ENCODE measurements at places on chromosomes 12 and 14.

GRCh38 chr14:56196274-56196673 is 78.1 kb downstream of the PELI2 start:
- DNase-seq = no peak

DNA sequence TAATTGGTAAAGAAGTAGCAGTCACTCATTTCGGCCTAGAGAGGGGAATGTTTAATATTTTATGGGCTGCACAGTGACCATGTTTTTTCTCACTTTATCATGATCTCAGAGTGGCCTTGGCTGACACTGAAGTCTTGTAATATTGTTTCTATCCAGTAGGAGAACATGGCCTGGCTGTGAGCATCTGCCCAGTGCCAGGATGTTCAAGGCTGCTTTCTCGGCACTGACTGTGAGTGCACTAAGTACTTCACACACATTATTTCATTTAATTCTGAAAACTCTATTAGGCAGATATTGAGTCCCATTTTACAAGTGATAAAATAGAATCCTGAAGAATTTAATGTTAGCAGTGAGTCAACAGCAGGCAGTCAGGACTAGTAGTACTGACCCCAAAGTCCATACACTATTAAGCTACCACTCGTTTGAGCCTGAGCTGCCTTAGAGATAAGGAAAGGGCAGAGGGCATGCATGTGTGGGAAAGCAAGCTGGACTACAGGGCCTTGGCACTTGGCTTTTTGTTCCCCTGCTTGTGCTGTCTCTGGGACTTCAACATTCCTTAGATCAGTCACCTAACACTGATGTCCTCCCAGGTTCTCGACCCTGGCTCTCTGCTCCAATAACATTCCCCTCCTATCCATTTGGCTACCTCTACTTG is 42.2 kb upstream of the APPL2 start:
- DNase-seq = no peak

- DNase-seq = peak; percentile 74
Observed at GRCh38 chr12:9634177-9634803, 26.6 kb upstream of the KLRB1 start.

DNA sequence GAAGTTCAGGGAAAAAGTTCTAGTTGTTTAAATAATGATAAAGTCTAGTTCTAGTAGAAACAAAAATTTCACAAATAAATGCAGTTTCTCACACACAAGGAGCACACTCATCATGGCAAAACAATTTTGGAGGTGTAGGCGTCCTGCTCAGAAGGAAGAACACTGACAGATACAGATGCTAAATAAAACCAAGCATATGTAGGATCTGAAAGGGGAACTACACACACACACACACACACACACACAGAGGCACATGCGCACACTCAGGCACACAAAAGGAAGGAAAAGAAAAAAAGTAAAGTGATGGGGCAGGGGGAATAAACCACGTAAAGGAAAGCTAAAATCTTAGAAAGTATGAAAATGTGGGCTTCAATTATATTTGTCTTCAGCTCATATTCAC is 117.7 kb downstream of the SOX5 start:
- DNase-seq = no peak

GRCh38 chr12:94768398-94769046 is 118.2 kb upstream of the TMCC3 start:
- DNase-seq = no peak

DNA sequence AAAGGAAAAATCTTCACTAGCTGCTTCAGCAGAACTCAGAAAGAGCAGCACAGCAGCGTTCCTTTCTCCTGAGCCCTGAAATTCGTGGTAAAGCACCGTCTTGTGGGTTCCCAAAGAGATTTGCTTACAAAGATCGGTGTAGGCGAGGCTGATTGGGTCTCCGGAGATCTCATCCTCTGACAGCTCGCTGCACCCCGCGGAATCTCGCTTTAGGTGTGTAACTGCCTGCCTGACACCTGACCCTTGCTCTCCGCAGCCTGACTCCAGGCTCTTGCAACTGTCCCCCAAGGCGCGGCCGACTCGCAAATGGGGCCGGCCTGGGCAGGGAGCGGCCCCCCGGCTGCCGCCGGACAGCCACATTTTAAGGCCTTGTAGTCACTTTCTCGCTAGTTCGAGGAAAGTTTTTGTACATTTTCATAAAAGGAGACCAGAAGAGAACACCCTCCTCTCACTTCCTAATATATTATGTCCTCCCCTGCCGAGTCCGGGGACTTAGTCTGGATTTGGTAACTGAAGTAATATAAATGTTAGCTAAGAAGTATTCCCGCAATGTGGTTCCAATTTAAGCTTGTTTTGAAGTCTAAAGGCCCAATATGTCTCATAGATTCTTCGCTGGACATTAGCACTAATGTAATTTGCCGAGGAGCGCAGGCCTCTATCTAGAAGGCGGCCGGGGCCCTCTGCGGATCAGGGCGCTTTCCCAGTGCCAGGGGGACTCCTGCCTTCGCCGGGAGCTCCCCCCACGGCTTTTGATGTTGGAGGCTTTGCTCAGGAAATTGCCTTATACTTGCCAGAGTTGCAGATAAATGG is 177.3 kb upstream of the CDKN3 start:
- DNase-seq = no peak

- DNase-seq = no peak
Observed at GRCh38 chr14:51727526-51727925, 75.8 kb downstream of the FRMD6 start.

DNA sequence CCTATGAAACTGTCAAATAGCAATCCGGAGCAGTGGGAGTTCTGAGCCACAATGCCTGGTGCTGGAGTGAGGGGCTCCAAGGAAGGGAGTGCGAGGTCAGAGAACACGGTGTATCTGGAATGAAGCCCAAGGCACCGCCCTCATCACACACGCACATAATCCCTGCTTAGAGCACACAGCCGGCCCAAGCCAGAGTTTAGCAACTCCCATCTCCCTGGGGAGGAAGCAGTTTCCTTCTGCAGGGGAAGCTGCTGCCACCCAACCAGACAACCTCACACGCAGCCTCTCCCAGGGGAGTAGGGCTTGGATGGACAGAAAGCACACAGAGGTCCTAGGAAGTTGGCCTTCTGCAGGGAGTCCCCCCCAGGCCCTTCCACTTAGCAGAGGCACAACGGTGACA is 31.3 kb downstream of the ACTN1 start:
- DNase-seq = no peak

- no peak for DNase-seq
Observed at GRCh38 chr12:109988903-109989302, 7.3 kb downstream of the GIT2 start.

- DNase-seq = no peak
Observed at GRCh38 chr12:19548834-19549233, 109.5 kb downstream of the AEBP2 start.

DNA sequence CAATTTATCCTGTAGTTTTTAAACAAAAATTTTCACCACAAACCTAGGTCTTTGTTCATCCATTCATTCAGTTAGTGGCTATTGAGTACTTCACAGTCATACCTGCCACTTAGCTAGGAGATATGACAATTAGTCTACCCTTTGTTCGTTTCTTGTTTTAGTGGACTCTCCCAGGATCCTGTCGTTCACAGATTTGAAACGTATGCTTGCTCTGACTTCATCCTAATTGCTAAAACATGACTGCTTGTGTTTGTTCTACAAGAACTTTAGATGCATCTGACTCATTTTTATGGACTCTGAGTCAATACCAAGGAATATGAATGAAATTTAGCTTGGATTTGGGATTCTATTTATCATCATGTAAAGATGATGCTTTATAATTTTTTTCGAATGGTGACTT is 69.5 kb downstream of the TBC1D30 start:
- no peak for DNase-seq

GRCh38 chr14:100058777-100059437 is 6.3 kb upstream of the EVL start:
- no peak for DNase-seq

DNA sequence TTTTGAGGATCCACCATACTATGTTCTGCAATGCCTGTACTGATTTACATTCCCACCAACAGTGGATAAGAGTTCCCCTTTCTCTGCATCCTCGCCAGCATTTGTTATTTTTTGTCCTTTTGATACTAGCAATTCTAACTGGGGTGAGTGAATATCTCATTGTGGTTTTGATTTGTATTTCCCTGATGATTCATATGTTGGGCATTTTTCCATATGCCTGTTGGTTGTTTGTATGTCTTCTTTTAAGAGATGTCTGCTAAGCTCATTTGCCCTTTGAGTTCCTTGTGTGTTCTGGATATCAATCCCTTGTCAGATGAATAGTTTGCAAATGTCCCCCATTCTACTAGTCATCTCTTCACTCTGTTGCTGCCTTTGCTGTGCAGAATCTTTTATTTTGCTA is 49.0 kb upstream of the MSRB3 start:
- no peak for DNase-seq

DNA sequence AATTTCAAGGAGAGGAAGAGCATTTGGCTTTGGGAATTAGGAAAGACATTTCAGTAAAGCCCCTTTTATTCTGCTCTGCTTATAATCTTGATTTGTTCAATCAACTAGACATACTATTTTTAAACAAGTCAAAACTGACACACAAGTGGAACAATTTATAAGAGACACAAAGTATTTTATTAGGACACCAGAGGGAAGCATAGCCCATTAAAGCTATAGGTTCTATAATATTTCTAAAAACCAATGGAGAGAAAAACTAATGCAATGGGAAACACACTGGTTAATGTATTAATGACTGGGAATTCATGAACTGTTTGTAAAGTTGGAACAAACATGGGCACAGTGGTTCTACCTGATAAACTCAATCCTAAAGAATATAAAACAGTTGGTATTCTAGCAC is 15.3 kb upstream of the CERS5 start:
- DNase-seq = no peak

- DNase-seq = no peak
Observed at GRCh38 chr14:99325591-99325990, 53.6 kb upstream of the BCL11B start.

- DNase-seq = no peak
Observed at GRCh38 chr12:12180575-12180974, 86.3 kb downstream of the LRP6 start.

DNA sequence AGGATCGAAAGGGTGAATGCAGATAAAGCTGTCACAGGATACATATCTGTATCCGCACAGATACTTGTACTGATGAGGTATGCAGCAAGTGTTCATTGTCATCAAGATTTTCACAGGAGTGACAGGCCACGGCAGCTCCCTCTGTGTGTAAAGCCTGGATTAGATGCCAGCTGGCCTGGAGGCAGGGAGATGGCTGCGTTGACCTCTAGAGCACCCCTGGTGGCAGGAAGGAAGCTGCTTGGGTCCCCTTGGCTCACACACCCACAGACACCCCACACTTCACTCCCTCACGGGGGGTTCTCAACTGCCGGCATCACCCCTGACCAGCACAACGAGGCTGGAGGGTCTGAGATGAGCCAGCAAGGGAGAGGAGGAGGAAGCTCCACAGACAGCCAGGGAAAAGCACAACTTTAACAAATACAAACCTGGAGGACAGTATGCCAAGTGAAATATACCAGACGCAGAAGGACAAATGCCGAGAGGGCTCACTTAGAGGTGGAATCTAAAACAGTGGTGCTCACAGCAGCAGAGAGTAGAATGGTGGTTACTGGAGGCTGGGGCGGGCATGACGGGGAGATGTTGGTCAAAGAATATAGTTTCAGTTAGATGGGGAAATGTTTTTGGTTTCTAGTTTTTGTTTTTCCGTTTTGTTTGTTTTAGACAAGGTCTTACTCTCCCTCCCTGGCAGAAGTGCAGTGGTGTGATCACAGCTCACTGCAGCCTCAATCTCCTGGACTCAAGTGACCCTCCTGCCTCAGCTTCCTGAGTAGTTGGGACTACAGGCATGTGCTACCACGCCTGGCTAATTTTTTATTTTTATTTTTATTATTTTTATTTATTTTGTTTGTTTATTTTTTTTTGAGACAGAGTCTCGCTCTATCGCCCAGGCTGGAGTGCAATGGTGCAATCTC is 45.7 kb downstream of the TEAD4 start:
- DNase-seq = no peak

Measured in stimulated activated CD8-positive, alpha-beta memory T cell treated with anti-CD3 and anti-CD28 coated beads, Interleukin-15, amount 100 ng/mL, for 1 hour (primary cell).